Activated CD8-positive, alpha-beta T cell treated with anti-CD3 and anti-CD28 coated beads, Interleukin-2, amount 10 ng/mL, durations not matched to agents 7 days and 5 days (primary cell): ENCODE measurements at places on chromosomes 3 and 15.

GRCh38 chr3:7707187-7707586 is 794.4 kb upstream of the LMCD1 start:
- H3K4me3 ChIP-seq: no peak overlapping the region
- no peaks in the 10 kb centered on the region for H3K27me3 ChIP-seq
- no peak overlapping the region for H3K27ac ChIP-seq
- no peaks in the 10 kb centered on the region for H3K4me1 ChIP-seq

- H3K27me3 ChIP-seq: peaks cover 2% of the 10 kb centered on the region
- no peak overlapping the region for H3K27ac ChIP-seq
- peaks cover 6% of the 10 kb centered on the region for H3K4me1 ChIP-seq
- no peak for DNase-seq
- no peak overlapping the region for H3K4me3 ChIP-seq
Measured at GRCh38 chr15:55770261-55770660, 27.3 kb upstream of the PRTG start.

GRCh38 chr3:186668426-186668825 is 2.6 kb downstream of the HRG start:
- H3K27me3 ChIP-seq: peaks cover 17% of the 10 kb centered on the region
- peaks cover 5% of the 10 kb centered on the region for H3K36me3 ChIP-seq
- H3K27ac ChIP-seq: no peak overlapping the region
- no peak overlapping the region for H3K4me3 ChIP-seq
- DNase-seq: no peak

DNA sequence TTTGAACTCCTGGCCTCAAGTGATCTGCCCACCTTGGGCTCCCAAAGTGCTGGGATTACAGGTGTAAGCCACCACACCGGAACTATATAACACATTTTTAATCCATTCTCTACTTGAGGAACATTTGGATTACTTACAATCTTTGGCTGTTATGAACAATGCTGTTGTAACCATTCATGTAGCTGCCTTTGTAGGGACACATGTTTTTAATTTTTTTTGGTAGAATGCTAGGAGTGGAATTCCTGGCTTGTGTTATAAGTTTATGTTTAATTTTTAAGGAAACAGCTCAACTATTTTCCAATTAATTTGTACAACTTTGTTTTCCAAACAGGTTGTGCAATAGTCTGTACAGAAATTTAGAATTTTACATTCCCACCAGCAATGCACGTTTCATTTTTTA is 51.7 kb downstream of the GPR149 start:
- H3K4me3 ChIP-seq: no peak overlapping the region
- no peaks in the 10 kb centered on the region for H3K27me3 ChIP-seq
- no peak for DNase-seq
- H3K4me1 ChIP-seq: no peaks in the 10 kb centered on the region
- no peaks in the 10 kb centered on the region for H3K36me3 ChIP-seq

DNA sequence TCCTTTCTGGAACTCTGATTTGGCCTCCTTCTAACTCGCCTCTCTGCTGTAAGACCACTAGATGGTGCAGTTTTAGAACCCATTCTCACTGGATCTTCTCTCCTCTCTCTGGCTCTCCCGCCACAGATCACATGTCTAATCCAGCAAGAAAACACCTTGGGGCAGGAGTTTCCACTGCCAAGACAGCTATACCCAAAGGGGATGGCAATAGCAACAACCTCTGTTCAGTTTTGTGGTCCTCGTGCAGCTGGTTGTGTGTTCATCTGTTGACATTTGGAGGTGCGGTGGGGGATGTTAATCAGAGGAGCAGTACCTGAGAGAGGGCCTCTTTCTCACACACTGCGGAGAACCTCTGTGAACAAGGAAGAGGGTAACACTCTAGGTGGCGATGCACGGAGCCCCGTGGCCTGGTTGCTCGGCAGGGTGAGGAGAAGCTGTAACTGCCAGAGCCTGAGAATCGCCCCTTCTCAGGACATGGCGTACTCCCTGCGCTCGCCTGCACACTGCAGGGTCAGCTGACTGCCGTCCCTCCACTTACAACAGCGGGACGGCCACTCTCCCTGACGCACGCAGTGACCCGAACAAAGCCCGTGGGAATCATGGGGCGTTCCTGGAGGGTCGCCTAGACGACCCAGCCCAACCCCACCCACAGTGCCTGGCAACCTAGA is at the start of gene TEX55:
TEX55 (plus strand) TSS at position 666 of the 668 bp plus-strand sequence. CDS start 25 bp downstream, outside the sequence.
- no peaks in the 10 kb centered on the region for H3K4me1 ChIP-seq
- no peaks in the 10 kb centered on the region for H3K27me3 ChIP-seq
- peak; percentile 23 for DNase-seq
- no peak within 1 kb of the TSS for H3K27ac ChIP-seq
- no peak within 1 kb of the TSS for H3K4me3 ChIP-seq

DNA sequence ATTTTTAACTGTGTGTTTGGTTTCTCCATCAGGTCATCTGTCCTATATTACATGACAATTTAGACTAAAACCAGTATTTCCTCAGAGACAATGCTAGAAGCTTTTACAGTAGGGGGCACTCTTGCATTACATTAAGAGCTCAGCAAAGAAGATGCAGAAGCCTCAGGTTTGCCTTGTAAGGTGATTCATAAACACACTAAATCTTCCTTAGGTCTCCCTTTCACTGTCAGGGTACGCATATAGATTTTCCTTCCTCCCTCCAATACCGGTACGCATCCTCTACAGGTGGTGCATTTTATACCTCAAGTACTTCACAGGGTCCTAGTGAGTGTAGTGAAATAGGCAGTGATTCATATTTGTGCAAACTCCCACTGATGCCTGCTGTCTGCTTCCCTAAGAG is 46.5 kb downstream of the CD86 start:
- peaks cover 22% of the 10 kb centered on the region for H3K4me1 ChIP-seq
- DNase-seq: peak; percentile 50
- H3K4me3 ChIP-seq: no peak overlapping the region
- H3K27me3 ChIP-seq: no peaks in the 10 kb centered on the region
- H3K36me3 ChIP-seq: no peaks in the 10 kb centered on the region
- no peak overlapping the region for H3K27ac ChIP-seq

GRCh38 chr3:18660059-18660458 is 234.9 kb upstream of the SATB1 start:
- no peak for DNase-seq
- peaks cover 40% of the 10 kb centered on the region for H3K4me1 ChIP-seq
- H3K27me3 ChIP-seq: no peaks in the 10 kb centered on the region
- H3K4me3 ChIP-seq: no peak overlapping the region

DNA sequence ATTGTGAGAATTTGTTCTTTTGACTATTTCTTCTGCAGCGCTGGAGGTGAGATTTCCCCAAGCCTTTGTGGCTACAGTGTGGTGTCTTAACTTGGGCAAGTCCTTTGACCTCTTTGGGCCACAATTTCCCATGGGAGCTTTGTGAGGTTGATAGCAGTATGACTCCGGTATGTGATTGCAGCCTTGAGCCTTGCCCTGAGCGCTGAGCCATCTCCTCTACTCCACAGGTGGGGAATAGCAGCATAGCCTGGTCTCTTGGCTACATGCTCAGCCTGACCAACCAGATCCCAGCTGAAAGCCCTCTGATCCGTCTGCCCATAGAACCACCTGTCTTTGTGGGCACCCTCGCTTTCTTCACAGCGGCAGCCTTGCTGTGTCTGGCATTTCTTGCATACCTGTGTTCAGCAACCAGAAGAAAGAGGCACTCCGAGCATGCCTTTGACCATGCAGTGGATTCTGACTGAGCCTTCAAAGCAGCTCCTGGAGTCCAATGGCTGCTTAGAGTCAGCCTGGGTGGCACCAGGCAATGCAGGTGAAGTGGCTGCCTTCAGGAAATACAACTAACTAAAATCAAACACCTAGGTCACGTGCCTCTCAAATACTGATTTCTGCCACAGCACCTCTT is 30.0 kb upstream of the RPL14 start:
- H3K27me3 ChIP-seq: peaks cover 2% of the 10 kb centered on the region
- H3K4me3 ChIP-seq: no peak overlapping the region
- H3K4me1 ChIP-seq: peaks cover 4% of the 10 kb centered on the region
- no peak for DNase-seq

DNA sequence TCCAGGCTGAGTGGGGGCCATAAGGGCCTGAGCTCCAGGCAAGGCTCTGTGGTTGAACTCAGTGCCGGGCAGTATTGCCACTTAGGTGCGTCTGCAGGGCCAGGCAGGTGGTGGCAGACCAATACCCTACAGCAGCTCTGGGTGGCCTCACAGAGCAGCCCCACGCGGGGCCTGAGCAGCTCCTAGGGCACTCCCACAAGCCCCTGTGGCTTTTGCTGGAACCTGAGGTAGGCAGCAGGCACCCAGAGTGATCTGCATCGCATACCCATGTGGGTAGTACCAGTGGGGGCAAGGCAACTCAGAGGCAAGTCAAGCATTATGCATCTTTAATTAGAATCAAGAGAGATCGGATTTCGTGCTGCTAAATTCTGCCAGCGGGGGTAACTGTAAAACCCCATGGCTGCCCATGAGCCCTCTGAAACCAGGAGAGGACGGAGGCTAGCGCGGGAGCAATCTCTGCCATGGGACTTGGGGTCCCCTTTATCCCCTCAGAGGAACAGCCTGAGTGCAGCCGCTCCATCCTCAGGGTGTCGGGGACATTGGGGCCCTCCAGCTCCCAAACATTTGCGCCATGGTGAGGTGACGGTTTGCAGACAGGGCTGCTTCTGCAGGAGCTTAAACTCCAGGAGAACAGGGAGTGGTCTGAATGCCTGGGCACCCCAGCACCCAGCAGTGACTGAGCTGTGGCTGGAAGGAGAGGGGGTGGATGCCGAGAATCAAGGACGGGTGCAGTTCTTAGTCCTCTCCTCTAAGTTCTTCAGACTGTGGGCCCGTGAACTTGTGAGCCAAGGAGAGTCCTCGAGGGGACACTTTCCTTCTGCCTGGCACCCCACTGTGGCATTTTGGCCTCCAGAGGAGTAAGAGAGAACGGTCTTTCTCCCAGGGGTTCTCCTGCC is 62.4 kb upstream of the PCSK6 start:
- H3K36me3 ChIP-seq: no peaks in the 10 kb centered on the region
- H3K27ac ChIP-seq: no peak overlapping the region
- H3K4me3 ChIP-seq: no peak overlapping the region
- DNase-seq: no peak
